Thoracic aorta (tissue), 2 donors: ENCODE measurements at places on chromosomes 6 and 20.

- DNase-seq = no peak
Observed at GRCh38 chr6:46719099-46719498, 16.1 kb downstream of the PLA2G7 start.

GRCh38 chr20:59075934-59076508 lies 33.4 kb upstream of the PRELID3B start:
- no peak for DNase-seq

DNA sequence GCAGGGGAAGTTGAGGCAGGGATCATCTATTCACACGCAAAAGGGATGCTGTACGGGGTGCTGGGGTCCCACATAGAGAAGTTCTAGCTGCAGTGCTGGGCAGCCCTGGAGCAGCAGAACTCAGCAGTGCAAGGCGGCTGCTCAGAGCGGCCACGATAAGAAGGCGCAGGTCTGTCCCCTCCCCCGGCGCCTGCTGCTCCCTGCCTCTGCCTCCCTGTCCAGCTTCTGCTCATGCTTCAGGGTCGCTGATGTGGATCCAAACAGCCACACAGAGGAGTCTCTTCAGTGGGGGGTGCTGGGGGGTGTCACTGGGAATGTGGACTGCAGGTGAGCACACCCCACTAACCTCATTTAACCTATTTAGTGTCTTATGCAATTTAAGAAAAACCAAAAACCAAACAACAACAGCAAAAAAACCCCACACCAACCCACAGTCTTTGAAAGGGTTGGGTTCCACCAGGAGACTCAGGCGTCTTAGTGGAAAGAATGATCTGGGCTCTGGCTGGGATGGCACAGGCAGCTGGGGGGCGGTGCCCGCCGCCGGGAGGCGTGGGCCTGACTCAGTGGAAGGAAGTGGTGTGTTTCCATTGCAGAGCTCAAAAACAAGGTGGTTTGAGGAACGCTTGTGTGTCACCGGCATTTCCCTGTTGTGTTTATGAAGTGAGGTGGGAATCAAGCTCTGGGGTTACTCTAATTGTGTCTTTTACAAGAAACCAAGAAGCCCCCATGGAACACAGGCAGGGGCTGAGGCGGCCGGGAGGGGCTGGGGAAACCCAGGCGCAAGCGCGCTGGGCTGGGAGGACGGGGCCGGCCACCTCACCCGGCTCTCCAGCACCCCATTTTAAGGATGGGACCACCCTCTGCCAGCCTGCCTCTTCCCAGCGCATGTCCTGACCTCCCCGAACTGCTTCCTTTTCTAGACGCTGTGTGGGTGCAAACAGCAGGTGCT lies 55.1 kb downstream of the IRF4 start:
- no peak for DNase-seq

DNA sequence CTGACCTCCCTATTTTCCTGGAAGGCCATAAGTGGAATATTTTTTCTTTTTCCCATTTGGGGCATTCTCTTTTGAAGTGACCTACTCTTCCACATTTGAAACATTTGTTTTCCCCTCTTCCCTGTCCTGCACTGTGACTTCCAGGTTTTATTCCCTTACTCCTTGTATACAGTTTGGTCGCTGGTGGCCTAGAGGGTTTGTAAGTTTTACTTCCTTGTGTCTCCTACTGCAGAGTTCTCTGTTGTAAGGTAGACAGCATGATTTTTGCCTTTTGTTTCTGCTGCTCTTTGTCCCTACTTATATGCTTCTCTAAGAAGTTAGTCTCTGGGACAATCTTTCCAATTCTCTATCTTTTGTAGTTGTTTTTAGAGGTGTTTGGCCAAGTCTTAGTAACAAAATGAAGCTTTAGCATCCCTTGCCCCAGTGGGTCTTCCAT lies 7.4 kb upstream of the ZNFX1 start:
- DNase-seq = no peak

DNA sequence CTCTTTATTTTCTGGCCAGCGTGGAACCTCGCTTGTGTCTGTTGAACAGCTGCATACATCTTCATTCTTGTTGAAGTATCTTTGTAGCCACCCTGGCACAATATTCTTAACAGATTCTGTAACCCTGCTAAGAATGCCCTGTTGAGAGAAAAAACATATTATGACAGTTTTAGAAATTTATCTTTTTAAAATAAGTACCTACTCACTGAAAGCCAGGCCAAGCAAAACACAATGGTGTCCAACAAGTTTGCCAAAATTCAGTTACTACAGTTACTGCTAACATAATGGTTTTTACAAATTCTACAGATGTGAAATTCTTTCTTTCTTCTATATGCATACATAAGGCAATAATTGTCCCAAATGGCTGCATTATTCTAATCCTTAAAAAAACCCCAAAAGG lies 18.2 kb downstream of the NUP153 start:
- no peak for DNase-seq

GRCh38 chr6:170265655-170266054 lies 25.2 kb downstream of the DLL1 start:
- DNase-seq = no peak

DNA sequence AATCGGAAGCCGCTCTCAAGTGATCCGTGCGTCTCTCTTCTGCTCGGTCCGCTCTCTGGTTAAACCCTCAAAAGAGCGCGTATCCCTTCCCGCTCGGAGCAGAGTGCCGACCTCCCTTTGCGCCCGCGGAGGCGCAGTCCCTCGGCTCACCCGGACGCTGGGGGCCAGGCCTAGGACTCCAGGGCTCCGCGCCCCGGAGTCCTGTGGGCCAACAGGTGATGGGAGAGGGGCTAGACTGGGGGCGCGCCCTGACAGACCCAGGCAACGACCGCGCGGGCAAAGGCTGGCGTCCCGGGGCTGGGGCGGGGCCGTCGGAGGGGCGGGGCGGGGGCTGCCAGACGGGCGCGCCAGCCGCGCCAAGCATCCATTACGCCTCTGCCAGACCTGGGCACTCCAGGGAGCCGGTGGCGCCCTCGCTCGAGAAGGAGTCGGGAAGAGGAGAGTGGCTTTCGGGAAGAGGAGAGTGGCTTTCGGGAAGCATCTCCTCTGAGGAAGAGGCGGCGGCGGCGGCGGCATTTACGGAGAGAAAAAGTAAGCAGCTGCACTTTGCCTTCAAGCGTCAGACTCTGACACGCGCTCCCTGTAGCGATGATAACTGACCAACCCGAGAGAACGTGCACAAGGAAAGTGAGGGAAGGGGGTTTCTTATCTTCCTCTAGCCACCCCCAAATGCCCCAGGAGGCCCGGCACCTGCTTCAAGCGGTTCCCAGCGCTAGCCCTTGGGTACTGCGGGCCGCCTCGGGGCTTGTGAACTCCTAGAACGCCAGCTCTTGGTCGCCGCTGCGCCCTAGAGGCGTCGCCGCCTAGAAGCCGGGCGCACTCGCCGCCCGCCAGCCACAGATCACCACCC lies 2.6 kb downstream of the EPHA7 start:
- DNase-seq = no peak

GRCh38 chr6:155248008-155249001 lies 15.5 kb upstream of the CLDN20 start:
- DNase-seq = no peak

DNA sequence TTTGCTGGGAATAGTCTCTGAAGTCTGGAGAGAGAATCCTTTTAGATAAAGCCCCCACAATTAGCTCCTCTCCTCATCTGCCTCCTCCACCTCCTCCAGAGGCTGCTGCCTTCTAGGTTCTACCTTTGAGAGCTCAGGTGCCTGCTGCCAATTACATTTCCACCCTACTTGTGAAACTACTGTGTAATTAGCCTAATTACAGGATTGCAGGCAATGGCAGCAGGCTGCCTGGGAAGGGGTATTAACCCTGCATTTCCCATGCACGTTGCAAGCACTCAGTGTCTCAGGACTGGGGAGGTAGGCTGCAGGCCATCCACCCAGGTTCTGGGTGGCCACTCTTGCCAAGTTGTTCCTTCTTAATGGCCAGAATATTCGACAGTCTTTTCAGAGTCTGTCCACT lies 215.6 kb upstream of the ZNF217 start:
- no peak for DNase-seq

DNA sequence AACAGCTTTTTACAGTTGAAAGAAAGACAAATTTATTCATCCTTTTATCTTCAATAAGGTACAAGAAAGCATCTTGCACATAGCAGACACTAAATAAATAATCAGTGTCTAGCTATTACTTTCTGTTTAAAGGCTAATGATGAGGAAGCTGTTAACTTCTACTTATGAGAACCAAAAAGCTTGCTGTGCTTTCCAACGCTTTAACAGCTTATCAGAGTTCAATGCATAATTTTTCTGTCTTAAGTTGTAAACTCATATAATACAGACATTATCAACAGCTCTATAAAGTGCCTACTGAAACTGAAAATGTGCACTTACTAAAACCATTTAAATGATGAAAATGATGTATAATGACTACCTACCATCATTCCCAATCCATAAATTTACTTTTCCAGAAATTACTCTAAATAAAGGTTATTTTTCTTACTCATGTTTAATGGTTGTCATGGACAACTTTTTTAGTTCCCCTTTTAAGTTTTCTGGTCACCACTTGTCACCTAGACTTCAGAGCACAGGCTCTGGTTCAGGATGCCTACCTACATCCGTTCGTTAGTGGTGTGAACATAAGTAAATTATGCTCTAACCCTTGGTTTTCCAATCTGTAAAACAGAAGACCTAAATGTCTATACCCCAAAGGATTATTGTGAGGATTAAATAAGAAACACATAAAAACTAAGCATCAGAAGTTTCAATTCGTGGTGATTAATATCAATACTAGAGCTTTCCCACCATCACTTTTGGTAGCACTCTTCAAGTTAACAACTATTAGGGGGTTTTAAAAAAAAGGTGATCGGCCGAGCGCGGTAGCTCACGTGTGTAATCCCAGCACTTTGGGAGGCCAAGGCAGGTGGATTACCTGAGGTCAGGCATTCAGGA lies 8.0 kb downstream of the PNISR start:
- DNase-seq = no peak

DNA sequence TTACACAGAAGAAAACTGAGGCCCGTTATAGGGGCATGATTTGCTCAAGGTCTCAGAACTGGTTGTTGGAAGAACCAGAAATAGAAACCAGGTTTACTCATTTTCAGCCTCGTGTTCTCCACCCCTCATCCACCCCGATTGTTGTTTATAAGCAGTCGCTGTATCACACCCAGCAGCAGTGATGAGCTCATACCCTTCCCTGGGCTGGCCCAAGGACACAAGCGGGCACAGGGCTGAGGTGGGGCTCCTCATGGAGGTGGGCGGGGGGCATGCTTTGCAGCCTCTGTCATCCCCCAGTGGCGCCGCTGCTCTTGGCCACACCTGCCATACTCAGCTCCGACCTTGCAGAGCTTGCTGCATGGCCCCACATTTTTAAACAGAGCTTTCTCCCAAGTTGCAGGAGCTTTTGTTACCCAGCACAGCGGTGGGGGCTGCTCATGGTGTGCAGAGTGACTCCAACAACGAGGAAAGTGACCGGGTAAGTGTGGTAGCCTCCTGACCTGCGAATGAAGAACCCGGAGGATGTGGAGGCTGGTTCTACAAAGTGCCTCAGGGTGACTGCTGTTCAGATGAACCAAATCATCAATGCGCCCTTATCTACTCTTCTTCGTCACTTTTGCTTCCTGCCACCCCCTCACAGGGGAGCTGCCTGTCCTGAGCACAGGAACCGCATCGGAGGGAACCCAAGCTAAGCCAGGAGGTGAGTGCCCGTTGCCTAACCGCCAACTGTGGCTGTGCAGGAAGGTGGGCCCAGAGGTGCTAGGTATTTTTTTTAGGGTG lies 43.6 kb upstream of the NKX2-2 start:
- no peak for DNase-seq
